ENCODE measurements at places on chromosomes 5 and 9.

GRCh38 chr5:77397686-77398292 is 94.3 kb downstream of the WDR41 start:
- no peak for DNase-seq

GRCh38 chr5:31854181-31855133 is 215.5 kb downstream of the PDZD2 start:
- DNase-seq = no peak

DNA sequence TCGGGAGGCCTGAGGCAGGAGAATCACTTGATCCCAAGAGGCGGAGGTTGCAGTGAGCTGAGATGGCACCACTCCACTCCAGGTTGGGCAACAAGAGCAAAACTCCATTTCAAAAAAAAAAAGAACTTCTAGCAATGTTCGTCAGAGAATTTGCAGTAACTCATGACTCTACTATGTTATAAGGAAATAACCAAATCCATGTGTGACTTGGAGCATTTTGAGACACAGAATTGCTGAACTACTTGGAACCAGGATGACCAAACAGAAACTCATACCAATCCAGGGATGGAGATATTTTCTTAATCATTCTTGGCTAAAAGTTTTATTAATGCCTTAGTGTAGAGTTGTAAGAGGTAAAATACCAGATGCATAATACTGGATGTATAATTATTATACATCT is 99.9 kb upstream of the BNC2 start:
- DNase-seq = no peak

GRCh38 chr5:55966284-55966683 is 28.5 kb downstream of the IL6ST start:
- DNase-seq = no peak

DNA sequence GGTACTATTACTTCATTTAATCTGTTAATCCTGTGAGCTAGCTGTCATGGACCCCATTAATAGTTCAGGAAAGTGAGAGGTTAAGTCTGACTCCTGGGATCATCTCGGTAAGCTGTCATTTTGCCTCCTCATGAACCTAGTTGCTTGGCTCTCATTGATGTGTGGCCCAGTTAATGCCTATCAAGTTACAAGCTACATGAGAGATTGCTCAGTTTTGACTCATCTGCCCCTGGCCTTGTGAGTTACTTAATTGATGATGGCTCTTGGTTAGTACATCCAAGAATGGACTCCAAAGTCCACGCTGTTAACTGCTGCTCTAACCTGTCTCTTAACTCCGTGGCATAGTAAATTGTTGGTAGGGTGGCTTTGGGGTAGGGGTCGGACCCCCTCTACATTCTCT is 23.9 kb downstream of the LARP1 start:
- DNase-seq = no peak

DNA sequence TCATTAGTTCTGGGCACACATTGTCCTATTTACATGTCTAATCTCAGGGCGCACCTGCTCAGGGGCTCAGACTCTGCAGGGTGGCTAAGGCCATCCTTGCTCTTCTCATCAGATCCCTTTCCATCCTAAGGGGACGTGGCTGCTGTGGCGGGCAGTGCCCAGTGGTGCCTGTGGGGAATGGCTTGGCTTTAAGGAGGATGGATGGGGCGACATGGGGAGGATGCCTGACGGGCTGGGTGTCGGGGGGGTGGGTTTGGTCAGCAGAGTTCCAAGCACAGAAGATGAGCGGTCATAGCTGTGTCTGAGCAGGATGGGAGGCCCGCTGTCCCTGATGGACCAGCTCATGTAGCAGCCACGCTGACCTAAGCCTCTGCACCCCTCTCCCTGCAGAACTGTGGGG is 40.9 kb upstream of the SUSD3 start:
- no peak for DNase-seq

GRCh38 chr5:99317136-99317535 is 388.3 kb upstream of the CHD1 start:
- DNase-seq = no peak

GRCh38 chr5:112312295-112313275 is 106.5 kb downstream of the EPB41L4A start:
- no peak for DNase-seq

- no peak for DNase-seq
These were observed 572.5 kb upstream of the RGMB start for GRCh38 chr5:98200726-98201541.
